CD8-positive, alpha-beta memory T cell (primary cell): ENCODE measurements at places on chromosomes 5 and 9. TPM values are rescaled to one million over a fixed set of nuclear protein-coding genes. Genes with fewer than 3 reads are reported as not detected.

PCDHGC4 gene
- not detected for total RNA-seq

TTC16 gene
- total RNA-seq: 1.6 TPM

FOXD4L6 gene
- total RNA-seq: not detected

TRPM6 gene
- not detected for total RNA-seq

RASEF gene
- not detected for total RNA-seq

LRRC19 gene
- not detected for total RNA-seq

CEP120 gene
- total RNA-seq: 25.6 TPM

PCDHGB3 gene
- total RNA-seq: 0.28 TPM

DNA sequence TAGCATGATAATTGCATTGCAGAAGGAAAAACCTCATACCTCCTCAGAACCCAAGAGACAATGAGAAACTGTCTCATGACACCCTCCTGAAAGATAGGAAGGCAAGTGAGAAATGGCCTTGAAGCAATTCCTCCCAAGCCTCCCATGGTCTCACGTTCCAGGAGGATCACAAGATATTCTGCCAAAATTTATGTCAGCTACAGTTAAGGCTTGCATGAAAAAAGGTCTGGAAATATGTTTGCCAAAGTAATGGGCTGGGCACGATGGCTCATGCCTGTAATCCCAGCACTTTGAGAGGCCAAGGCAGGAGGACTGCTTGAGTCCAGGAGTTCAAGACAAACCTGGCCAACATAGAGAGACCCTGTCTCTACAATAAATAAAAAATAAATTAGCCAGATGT is 12.6 kb upstream of the HOMER1 start:
- H3K4me1 ChIP-seq: no peaks in the 10 kb centered on the region
- no peaks in the 10 kb centered on the region for H3K27me3 ChIP-seq
- H3K27ac ChIP-seq: no peak overlapping the region
- DNase-seq: no peak

DNA sequence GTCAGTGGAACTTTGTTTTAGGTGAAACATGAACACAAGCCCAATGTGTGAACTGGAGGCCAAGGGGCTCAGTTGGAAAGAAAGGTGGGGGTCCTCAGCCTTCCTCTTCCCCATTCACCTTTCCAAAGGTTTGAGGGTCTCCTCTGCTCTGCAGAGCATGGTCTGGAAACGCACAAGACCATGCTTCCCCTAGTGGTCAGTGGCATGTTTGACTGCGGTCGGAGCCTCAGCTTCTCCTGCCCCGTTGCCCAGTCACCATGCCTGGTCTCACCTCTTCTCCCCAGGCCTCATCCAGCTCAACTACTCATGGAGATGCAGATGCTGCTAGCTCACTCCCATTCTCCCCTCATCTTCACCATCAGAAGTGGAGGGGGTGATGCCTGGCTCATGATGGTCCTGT is 340.3 kb downstream of the GADD45G start:
- no peak for DNase-seq
- no peaks in the 10 kb centered on the region for H3K4me1 ChIP-seq
- no peak overlapping the region for H3K27ac ChIP-seq
- H3K27me3 ChIP-seq: no peaks in the 10 kb centered on the region
- H3K36me3 ChIP-seq: no peaks in the 10 kb centered on the region

- peaks cover 16% of the 10 kb centered on the region for H3K27me3 ChIP-seq
- DNase-seq: no peak
- H3K4me3 ChIP-seq: no peak overlapping the region
- no peaks in the 10 kb centered on the region for H3K36me3 ChIP-seq
- H3K4me1 ChIP-seq: no peaks in the 10 kb centered on the region
- no peak overlapping the region for H3K27ac ChIP-seq
Observed at GRCh38 chr5:73459366-73459765, 10.8 kb upstream of the FOXD1 start.

- no peak overlapping the region for H3K27ac ChIP-seq
- peaks cover 13% of the 10 kb centered on the region for H3K4me1 ChIP-seq
- no peak for DNase-seq
- H3K4me3 ChIP-seq: peak overlapping the region; percentile 21
- no peaks in the 10 kb centered on the region for H3K36me3 ChIP-seq
Observed at GRCh38 chr5:140042393-140042642, 781 bp downstream of the NRG2 start.

DNA sequence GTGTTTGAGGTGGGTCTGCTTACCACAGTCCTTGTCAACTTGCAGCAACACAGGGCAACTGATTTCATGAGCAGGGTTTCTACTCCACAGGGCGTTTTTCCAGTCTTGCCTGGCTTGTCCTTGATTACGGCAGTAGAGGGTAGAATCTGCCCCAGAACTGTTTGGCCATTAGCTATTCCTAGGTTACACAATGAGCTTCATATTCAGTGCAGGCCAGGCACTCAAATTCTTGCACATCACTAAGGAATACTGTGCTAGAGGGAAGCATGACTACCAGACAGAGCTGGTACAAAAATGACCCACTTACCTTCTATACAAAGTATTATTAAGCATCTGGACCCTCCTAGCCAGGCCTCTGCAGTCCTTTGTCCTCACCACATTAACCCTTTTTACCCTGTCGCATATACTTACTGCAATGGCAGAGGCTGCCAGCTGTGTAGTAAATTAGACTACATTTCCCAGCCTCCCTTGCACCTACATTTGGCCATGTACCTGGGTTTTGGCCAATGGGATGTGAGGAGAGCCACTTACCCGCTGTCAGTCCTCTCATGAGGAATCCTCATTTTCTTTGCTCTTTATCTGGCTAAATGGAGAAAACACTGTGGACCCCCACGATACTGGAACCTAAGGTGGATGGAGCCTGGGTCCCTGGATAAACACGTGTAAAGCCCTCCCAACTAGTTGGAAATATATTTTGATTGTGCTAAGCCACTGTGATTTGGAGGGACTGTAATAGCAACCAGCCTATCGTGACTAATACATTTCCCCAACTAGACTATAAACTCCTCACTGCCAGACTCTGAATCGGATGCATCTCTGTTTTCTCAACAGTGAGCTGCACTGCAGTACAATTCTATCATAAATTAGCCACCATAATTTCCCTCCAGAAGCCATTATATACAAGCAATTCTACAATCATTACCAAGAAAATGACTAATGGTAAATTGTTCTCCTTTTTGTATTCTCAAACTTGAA is 218.7 kb downstream of the GLIS3 start:
- H3K4me3 ChIP-seq: no peak overlapping the region
- H3K27me3 ChIP-seq: no peaks in the 10 kb centered on the region
- H3K36me3 ChIP-seq: no peaks in the 10 kb centered on the region

DNA sequence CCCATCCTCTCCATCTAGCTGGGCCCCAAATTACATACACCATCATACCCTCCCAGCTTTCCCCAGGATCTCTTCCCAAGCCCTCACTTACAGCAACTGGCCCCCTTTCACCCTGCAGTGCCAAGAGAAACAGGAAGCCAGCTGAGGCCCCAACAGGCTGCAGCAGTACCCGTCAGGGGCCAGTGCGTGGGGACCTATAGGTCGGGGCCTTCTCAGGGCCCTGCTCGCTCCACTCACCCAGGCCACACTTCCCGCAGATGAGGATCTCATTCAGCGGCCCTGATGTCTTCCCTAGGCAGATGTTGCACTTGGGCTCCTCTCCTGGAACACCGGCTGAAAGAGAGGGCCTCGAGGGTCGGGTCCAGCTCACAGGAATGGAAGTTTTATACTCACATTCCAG is 6.8 kb downstream of the PHF19 start:
- peaks cover 16% of the 10 kb centered on the region for H3K4me1 ChIP-seq
- no peak for DNase-seq
- H3K36me3 ChIP-seq: peaks cover 42% of the 10 kb centered on the region
- H3K4me3 ChIP-seq: no peak overlapping the region

GRCh38 chr9:85900504-85901201 is 40.3 kb upstream of the NAA35 start:
- H3K4me3 ChIP-seq: no peak overlapping the region
- no peaks in the 10 kb centered on the region for H3K4me1 ChIP-seq
- H3K27me3 ChIP-seq: no peaks in the 10 kb centered on the region
- no peaks in the 10 kb centered on the region for H3K36me3 ChIP-seq

- H3K27me3 ChIP-seq: no peaks in the 10 kb centered on the region
- peak overlapping the region; percentile 13 for H3K27ac ChIP-seq
- peaks cover 64% of the 10 kb centered on the region for H3K4me1 ChIP-seq
- H3K36me3 ChIP-seq: no peaks in the 10 kb centered on the region
- DNase-seq: peak; percentile 62
Observed at GRCh38 chr5:76325876-76326491, 77.1 kb upstream of the IQGAP2 start.

GRCh38 chr5:157449011-157449723 is 10.8 kb upstream of the NIPAL4 start:
- no peak for DNase-seq
- no peaks in the 10 kb centered on the region for H3K4me1 ChIP-seq
- no peaks in the 10 kb centered on the region for H3K36me3 ChIP-seq
- no peak overlapping the region for H3K4me3 ChIP-seq
- H3K27ac ChIP-seq: no peak overlapping the region

DNA sequence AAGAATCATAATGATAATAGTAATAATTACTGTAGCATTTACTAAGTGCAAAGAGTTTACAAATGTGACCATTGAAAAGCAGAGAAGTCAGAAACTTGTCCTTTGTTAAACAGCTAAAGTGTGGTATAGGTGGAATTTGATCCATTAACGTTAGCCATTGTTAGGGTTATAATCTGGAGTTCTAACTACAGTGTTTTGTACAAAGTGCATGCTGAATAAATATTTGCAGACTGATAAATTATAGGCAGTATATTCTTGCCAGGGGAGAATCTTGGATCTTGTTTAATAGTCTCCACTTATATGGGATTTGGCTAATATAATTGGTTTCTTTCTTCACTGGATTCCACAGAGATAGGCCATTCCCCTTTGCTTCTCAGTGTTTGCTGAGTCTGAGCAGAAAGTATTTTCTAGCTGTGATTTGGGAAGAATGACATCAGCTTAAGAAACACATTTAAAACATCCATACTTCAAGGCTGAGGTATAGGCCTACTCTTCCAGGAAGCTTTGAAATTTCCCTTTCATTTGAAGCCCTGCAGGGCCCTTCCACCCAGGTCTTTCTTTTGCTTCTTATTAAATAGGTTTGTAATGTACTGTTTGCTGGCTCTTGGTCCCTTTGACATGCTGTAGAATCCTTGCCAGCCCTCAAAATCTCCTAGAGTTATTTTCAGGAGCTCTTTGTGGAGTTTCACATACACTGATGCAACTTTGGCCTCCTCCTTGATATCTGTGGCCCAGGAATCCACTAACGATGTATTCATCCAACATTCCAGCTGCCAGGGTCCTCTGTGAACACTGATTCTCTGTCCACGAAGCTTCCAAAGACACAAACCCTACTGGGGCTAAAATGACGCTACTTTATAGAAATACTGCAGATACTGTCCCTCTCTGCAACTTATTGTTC is 51.4 kb downstream of the ATP10B start:
- H3K4me1 ChIP-seq: no peaks in the 10 kb centered on the region
- no peaks in the 10 kb centered on the region for H3K27me3 ChIP-seq
- H3K27ac ChIP-seq: no peak overlapping the region
- H3K4me3 ChIP-seq: no peak overlapping the region
- DNase-seq: no peak

GRCh38 chr5:6517510-6517909 is 68.9 kb downstream of the UBE2QL1 start:
- H3K27me3 ChIP-seq: no peaks in the 10 kb centered on the region
- H3K4me1 ChIP-seq: no peaks in the 10 kb centered on the region
- H3K36me3 ChIP-seq: no peaks in the 10 kb centered on the region
- H3K4me3 ChIP-seq: no peak overlapping the region

DNA sequence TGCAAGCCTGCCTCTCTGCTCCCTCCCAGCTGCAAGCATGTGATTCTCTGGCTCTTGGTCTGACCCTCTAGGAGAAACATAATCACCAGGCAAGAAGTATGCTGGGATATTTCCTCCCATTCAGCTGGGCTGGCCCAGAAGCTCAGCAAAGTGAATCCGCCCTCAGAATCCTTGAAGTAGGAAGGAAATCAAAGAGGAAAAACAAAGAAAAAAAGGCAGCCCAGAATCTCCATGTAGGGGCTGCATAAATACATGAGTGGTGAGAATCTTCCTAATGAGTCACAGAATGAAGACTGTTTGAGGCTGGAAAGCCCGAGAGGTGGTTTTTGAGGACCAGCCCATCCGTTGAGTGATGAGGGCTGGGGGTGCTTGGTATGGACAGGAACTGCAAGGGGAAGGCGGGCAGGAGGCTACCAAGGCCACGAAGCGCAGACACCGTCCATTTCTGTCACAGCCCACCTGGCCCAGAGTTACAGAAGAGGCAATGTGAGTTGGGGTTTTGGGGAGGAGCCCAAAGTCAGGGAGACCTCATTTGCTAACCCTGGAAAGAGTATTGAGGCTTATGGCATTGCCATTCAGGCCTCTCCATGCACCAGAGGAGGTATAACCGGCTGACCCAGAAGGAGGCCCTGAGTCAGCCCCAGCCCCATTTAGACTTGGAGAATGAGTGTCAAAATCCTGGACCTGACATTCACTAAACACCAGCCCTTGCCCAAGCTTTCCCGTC is 33.4 kb upstream of the TGFBR1 start:
- no peaks in the 10 kb centered on the region for H3K36me3 ChIP-seq
- H3K27ac ChIP-seq: no peak overlapping the region
- no peaks in the 10 kb centered on the region for H3K27me3 ChIP-seq
- DNase-seq: no peak
- no peak overlapping the region for H3K4me3 ChIP-seq

- H3K27ac ChIP-seq: no peak overlapping the region
- H3K27me3 ChIP-seq: no peaks in the 10 kb centered on the region
- no peaks in the 10 kb centered on the region for H3K36me3 ChIP-seq
- no peaks in the 10 kb centered on the region for H3K4me1 ChIP-seq
Observed at GRCh38 chr9:14485366-14485765, 171.4 kb upstream of the NFIB start.

GRCh38 chr9:34987160-34987901 is 2.2 kb upstream of the DNAJB5 start:
- DNase-seq: no peak
- H3K27ac ChIP-seq: no peak overlapping the region
- no peaks in the 10 kb centered on the region for H3K27me3 ChIP-seq
- H3K4me1 ChIP-seq: peaks cover 63% of the 10 kb centered on the region

GRCh38 chr9:127809002-127809539 is 6.4 kb downstream of the FPGS start:
- no peak for DNase-seq
- H3K27ac ChIP-seq: no peak overlapping the region
- no peak overlapping the region for H3K4me3 ChIP-seq
- H3K4me1 ChIP-seq: peaks cover 5% of the 10 kb centered on the region
- H3K36me3 ChIP-seq: peaks cover 32% of the 10 kb centered on the region

GRCh38 chr9:14056316-14056861 is 257.6 kb downstream of the NFIB start:
- H3K36me3 ChIP-seq: no peaks in the 10 kb centered on the region
- H3K4me1 ChIP-seq: no peaks in the 10 kb centered on the region
- no peaks in the 10 kb centered on the region for H3K27me3 ChIP-seq
- no peak overlapping the region for H3K4me3 ChIP-seq
- DNase-seq: no peak
